Mesendoderm (in vitro differentiated cells): ENCODE measurements at places on chromosomes 11 and 22.

GRCh38 chr11:11709447-11710239 is 87.8 kb upstream of the GALNT18 start:
- DNase-seq, result no peak

GRCh38 chr22:44395118-44396005 is 82.6 kb upstream of the SHISAL1 start:
- DNase-seq, result no peak

DNA sequence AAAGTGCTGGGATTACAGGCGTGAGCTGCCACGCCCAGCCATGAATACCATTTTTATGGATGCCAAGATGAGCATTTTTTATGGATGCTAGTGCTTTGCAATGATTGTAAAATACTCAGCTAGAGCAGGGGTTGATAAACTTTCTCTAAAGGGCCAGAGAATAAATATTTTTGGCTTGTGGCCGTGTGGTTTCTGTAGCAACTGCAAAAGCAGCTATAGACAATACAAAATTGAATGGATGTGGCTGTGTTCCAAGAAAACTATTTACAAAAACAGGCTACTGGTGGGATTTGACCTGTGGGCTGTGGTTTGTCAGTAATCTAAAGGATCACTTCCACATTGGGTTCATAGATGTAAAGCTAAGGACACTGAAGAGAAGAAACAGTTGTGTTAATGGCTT is 56.0 kb downstream of the COMMD9 start:
- no peak for DNase-seq

DNA sequence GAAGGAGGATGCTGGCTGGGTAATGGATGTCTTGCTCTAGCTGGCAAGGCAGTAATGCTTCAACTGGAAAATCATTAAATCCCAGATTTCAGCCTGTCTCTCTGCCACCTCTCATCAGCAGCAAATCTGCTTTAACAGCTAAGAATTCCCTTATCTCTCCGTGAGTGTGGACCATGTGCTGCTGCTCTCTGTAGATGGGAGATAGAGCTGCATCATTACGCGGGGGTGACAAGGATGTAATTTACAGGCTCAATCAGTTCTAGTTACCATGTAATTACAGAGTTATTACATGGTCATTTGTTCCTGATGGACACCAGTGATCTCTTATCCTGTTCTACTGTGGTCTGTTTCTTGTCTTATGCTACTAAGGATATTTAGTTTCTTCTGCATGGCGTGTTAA is 665.4 kb downstream of the NTM start:
- peak; percentile 72 for DNase-seq

DNA sequence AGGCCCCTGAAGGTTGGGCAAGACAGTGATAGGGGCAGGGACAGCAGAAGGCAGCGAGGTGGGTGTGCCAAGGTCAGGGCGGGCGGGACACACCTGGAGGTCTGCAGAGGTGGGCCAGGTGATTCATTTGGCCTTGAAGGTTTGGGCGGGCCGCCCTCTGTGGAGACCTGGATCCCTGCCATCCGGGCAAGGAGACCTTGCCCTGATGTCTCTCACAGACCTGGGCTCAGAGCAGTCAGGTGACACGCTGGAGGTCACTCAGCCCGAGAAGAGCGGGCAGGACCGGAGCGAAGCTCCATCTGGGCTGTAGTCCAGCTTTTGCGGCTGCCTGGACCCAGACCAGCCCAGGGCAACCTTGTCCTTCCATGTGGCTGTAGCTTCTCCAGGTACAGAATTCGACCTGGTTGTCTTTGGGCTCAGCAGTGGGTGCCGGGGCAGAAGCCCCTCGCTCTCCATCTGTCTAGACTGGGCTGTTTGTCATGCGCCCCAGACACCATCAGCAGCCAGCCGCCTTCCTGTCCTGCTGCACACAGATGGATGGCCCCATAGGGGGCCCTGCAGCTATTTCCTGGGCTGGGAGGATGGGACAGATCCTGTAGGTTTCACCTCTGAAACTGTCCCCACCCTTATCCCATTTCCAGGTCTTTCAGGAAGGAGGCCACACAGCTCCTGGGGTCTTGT is 3.1 kb downstream of the MRGPRG start:
- DNase-seq, result peak; percentile 27

DNA sequence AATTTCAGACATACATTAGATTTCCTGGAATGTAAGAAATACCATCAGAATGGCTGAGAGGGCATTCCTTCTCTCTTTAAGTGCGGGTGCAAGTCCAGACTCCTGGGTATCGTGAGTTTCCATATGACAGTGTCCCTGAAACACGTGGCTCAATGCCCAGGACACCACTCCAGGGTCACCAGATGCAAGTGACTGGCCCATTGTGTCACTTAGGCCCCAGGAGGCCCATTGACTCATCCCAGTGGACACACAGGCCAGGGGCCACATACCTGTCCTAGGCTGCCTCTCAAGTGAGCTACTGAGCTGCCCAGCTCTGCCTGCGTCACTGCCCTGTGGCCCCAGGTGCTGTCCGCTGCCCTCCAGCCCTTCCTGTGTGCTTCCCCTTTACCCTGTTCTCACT is 18.5 kb downstream of the FBLN1 start:
- DNase-seq, result no peak

GRCh38 chr11:11027288-11027687 is 169.4 kb upstream of the ZBED5 start:
- no peak for DNase-seq

- no peak for DNase-seq
These were observed 473.5 kb downstream of the MIAT start for GRCh38 chr22:27130906-27131305.

DNA sequence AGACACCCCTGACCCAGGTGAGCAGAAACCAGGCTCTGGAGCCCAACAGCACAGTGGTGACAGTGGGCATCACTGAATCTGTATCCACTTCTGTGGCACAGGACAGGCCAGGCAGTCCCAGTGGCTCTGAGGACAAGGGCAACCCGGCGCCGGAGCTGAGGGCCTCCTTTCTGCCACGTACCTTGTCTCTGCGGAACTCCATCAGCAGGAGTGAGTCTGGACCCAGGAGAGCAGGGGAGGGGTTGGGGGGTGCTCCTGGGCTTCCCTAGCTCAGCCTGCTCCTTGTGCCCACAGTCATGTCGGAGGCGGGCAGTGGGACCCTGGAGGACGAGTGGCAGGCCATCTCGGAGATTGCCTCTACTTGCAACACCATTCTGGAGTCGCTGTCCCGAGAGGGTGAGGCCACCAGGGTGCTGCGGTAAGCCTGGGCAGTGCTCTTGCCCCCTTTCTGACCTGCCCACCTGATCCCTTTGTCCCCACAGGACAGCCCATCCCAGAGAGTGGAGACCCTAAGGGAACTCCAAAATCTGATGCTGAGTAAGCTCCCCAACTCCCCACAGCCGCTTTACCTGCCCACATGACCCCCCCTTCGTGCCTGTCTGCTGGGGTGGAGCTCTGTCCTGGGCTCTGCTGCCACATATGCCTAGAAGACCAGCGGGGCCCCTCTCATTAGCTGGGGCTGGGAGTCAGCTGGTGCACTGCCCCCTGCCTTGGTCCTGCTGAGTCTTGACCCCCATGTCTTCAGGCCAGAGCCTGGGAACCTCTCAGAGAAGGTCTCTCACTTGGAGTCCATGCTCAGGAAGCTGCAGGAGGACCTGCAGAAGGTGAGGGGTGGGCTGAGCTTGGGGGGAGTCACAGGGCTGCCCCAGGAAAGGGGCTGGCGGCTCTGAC is 12.0 kb downstream of the SIPA1 start:
- DNase-seq, result no peak

- peak; percentile 65 for DNase-seq
These were observed 22.0 kb downstream of the RHBDD3 start for GRCh38 chr22:29245626-29246385.

DNA sequence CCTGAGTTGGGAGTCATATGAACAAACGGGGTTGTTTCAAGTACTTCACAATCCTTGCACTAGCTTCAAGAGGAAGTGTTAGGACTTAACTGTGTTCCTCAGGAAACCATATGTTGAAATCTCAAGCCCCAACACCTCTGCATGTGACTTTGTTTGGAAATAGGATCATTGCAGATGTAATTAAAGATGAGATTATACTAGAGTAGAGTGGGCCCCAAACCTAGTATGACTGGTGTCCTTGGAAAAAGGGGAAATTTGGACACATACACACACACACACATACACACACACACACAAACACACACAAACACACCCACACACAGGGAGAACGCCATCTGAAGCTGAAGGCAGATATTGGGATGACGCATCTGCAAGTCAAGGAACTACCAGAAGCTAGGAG is 6.4 kb upstream of the CEP295 start:
- DNase-seq, result no peak

DNA sequence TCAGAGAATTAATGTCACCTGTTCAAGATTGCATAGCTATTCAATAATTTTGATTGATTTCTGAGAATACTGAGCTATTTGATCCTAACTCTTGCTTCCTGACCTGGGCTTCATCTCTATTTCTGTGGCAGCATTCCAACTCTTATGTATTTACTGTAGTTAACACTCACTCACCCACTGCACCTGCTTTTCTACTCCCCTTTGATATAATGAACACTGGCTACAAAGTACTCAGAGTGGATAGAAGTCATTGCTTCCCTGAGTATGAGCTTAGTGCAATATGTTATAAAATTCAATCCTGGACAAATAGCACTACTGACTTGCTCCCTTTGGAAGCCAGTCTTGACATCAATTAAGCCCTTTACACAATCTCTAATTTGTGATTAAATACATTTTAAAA is 117.2 kb downstream of the APIP start:
- no peak for DNase-seq

GRCh38 chr11:504053-504993 is 2.7 kb downstream of the RNH1 start:
- no peak for DNase-seq

DNA sequence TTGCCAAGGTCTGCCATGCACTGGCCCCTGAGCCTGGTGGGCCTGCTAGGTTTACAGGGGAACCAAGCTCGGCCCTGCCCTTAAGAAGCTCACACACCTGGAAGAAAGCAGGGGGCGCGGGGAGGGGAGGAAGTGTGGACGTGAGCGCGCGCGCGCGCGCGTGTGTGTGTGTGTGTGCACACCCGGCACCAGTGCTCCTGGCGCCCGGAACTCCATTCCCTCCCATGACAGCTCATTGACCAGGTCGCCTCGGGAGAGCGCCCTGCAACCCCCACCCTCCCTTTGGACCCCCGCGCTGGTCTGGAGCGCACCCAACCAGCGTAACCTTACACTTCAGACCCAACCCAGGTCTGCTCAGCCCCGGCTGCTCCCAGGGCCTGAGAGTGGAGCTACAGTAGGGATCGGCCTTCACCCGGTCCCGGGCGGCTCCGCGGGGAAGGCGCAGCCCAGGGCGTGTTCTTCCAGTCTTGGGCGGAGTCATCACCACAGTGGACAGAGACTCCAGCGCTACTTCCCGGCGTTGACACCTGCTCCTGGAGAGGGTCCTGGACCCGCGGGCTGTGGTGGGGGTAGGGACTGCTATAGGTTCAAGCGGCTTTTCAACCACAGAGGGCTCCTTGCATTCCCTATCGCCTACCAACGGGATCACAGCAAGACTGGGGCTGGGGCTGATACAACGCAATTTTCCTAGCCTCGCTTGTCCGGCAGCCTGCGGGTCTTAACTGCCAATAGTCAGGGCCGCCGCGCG is 1.5 kb downstream of the GALNT18 start:
- peak; percentile 51 for DNase-seq

- peak; percentile 84 for DNase-seq
These were observed 52.0 kb upstream of the THY1 start for GRCh38 chr11:119474682-119475596.
